ENCODE measurements at places on chromosomes 3 and 15.

DNA sequence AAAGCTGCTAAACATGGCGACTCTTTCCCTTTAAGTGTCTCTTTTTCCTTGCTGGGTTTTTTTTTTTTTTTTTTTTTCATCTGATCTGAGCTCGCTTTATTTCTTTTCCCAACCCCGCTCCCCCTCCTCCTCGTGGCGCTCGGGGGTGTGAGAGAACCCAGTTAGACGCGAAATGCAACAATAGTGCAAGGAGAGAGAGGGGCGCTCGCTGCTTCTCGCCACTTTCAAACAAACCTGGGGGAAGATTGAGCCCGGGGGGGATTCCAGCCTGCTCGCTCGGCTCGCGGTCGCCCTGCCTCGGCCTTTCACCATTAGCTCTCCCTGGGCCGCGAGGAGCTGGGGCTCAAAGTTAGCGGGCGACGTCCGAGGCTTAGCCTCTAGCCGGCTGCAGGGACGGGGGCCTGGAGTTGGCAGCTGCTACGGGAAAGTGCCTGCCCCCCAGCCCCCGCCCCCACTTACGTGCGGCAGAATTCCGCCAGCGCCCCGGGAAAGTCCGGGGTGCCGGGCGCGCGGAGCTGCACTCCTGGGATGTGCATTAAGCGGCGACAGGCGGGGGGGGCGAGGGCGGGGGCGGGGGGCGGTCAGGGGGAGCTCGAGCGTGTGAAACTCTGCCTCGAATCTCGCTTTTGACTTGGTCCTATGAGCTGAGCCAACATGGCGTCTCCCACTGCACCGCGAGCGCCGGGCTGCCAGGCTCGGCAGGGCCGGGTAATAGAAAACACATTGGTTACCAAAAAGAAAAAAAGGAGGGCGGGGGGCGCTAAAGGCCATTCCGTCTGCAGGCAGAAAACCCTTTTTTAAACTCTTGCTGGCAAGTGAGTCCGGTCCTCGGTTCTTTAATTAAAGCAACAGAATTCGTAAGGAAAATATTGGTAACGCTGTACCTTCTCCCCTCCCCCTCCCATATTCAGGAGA, 10.4 kb downstream of the NR2F2 start:
- DNase-seq, result no peak

DNA sequence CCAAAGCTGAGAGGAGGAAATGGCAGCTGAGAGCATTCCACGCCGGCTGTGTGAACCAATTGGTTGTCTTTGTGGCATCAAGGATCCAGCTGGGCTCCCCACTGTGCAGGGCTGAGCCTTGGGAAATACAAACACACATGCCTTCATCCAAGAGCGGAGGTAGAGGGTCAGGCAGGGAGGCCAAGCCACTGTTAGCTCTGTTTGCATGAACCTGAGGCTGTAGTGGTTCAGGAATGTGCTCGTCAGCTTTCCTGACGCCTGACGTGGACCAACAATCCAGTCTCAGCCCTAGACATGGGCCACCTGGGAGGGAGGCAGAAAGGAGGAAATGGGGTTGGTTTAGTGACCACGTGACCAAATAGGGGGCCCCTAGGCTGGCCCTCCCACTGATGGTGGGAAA, 276.9 kb downstream of the TLE3 start:
- DNase-seq, result no peak

DNA sequence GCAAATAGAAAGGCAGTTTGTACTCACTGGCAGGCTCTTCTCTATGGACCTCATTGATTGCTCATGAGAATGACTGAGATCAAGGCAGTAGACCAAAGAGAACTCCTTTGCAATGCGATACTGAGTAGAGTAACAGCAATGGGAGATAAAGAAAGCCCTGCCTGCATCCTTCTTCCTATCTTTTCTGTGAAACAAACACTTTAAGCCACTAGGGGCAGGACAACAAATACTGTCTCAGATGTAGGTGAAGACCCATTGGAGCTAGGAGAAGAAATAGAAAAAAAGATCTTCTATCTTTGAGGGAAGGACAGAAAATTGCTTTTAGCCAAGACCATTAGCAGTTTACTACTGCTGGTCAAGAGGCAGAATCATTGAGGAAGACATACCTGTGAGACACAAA, 117.6 kb upstream of the IGSF10 start:
- DNase-seq, result no peak

DNA sequence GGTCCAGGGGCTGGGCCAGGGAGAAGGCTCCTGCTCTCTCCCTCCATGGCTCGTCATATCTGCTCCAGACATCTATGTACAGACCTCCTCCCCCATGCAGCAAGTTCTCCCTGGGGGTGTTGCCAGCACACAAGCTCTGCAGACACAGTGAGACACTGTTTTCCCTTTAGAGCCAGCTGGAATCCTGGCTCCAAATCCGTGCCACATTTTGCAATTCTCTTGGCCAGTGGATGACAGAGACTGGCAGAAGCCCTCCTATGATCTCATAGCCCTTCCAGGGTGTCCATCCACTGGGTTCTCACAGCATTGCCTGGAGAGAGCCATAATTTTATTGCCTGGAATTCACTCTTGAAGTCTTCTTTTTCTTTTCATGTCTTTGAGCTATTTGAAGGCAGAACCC, 203.9 kb downstream of the TLE3 start:
- no peak for DNase-seq

DNA sequence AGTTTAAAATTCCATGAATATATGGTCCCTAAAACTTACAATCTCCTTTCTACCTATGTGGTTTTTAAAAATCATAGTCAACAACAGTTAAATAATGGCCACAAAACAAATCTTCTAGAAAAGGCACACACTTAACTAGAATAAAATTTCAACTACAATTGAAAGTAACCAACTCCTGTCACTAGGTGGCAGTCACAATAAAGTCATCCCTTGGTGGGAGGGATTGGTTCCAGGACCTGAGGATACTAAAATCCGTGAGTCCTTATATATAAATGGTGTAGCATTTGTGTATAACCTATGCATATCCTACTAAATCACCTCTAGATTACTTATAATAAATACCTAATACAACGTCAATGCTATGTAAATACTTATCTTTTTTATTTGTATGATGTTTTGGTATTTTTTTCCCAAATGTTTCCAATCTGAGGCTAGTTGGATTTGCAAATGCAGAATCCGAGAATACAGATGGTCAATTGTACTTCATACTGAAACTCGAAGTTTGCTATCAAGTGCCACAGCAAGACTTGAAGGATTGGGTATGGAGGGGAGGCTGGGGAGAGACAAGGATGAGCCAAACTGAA, 172.6 kb downstream of the FMN1 start:
- peak; percentile 56 for DNase-seq

DNA sequence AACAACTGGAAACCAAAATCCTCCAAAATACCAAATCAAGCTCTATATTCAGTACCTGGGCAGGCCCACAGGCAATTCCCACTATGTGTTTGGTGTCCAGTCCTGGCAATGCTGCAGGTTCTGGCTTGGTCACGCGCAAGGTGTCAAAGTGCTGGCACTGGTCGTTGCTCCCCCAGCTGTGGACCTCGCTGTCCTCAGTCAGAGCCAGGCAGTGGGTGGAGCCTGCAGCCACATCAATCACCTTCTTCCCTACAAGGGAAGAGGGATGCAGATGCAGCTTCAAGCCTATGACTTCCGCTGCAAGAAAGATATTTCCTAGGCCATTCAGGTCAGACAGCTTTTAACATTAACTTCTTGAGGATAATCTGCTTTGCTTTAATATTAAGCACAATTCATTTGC, 61.3 kb downstream of the HERC2 start:
- DNase-seq, result no peak

DNA sequence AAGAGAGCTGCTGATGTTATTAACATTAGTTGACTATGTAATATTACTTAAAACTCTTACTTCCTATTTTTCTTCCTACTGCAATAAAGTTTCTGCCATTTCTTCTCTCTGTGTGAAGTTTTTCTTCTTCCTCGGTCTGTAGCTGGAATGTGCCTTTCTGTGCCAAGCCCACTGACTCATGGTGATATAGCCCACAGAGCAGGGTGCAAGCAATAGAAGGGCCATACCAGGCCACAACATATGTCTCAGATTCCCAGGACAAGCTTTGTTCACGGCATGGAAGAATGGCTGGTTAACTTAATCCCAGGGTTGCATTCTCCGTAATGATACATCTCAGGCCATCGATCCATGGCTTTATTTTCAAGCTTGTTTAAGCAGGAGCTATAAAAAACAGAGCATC, 815.3 kb downstream of the TUSC7 start:
- DNase-seq, result no peak

DNA sequence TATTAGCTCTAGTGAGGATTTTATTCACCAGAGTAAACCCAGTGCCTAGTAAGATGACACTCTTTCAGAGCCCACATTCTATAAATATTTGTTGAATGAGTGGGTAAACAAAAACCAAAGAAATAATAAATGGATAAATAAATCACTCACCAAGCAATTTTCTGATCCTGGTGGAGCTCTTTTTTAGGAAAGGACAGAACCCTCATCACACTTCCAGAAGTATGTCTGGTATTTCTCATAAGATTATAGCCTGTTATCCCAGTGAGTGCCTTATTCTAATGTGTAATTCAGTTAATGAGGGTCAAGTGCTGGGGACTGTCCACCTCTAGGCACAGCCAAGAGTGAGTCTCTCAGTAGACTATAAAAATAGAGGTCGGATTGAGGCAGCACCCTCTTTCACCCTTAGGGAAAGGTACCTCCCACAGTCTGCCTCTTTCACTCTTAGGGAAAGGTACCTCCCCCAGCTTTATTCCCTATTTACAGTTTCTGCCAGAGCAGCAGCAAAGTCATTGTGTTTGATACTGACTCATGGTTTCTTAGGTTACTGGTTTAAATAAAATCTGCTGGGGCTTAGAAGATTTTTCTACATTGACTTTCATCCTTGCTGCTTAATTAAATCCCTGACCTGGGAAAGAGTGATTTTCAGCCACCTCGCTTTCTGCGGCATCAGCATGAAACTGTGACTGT, 145.0 kb downstream of the STAC start:
- no peak for DNase-seq

GRCh38 chr3:139634111-139634635, 43.6 kb downstream of the NMNAT3 start:
- DNase-seq, result no peak

DNA sequence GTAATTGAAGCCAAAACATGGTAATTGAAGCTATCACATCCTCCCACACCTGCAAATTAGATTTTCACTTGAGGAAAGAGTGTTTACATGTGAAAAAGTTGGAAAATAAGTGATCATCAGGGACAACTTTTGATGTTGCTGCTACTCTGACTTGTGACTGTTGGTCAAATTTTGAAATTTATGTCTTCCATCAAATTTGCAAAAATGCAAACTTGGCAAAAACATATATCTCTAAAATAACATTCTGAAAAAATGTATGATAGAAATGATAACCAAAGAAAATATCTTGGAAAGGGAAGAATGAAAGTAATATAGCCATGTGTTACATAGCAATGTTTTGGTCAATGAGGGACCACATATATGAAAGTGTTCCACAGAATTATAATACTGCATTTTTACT, 703.9 kb upstream of the SEMA6D start:
- DNase-seq, result no peak

- no peak for DNase-seq
Observed at GRCh38 chr3:162195147-162195546, 698.5 kb downstream of the OTOL1 start.

- no peak for DNase-seq
Observed at GRCh38 chr3:13234666-13235065, 161.4 kb upstream of the IQSEC1 start.

DNA sequence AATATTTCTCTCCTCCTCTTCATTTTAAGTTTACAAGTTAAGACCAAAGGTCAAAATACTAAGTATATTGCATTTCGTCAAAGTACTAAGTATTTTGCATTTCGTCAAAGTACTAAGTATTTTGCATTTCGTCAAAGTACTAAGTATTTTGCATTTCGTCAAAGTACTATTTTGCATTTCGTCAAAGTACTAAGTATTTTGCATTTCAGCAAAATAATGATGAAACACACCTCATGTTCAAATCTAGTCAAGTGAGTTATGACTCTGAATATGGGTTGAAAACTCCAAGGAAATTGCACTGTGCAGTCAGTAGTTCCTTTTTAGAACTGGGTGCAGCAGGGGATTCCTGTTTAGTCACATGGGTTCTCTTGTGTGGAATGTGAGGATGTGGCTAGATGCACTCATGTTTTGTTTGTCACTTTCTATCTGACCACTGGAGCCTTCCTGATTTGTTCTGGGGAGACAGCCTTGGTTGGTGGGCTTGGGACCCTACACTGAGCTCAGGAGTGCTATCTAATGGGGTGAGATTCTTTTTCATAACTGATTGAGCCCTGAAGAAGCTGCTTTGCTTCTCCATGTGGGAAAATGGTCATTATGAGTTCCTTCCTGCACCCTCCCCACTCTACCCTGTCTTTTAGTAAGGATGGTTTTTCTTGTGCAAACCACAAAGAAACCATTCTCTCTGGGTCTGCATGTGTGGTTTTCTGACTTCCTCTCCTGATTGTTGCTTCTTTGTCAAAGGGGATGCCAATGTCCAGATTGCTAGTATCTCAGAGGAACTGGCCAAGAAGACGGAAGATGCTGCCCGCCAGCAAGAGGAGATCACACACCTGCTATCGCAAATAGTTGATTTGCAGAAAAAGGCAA, 73.4 kb downstream of the CCK start:
- no peak for DNase-seq

DNA sequence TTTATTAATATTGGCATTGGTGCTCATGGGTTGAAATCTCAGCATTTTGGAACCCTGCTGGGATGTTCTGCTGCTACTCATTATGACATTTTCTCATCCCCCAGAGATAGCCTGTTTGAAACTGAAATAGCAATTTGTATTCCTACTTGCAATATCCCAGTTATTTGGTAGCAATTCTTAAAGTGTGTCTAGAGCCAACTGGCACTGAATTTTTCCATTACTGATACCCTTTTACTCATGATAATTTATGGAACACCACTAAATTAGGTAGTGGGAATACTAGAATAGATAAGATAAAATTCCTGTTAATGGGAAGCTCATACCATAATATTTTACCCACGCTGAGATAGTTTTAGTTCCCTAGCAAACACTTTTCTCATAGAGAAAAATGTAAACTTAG, 309.3 kb downstream of the SV2B start:
- no peak for DNase-seq

DNA sequence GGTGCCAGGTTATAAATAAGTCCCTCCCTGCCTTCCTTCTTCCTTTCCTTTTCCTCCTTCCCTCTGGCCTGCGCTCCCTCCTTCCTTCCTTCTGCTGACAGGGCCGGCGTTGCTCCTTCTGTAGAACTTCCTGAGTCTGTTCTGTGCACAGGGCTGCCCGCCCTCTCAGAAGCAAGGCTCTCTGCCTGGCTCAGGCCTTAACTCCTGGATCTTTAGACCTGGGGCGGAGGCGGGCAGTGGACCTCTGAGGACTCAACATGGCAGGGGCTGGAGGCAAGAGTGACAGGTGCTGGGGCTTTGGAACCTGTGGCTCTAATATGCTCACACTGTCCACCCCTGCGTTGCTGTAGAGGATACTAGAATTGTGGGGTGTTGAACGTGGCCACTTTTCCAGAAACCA, 86.4 kb upstream of the SEC13 start:
- no peak for DNase-seq
